ENCODE measurements at places on chromosomes 2 and 18.

DNA sequence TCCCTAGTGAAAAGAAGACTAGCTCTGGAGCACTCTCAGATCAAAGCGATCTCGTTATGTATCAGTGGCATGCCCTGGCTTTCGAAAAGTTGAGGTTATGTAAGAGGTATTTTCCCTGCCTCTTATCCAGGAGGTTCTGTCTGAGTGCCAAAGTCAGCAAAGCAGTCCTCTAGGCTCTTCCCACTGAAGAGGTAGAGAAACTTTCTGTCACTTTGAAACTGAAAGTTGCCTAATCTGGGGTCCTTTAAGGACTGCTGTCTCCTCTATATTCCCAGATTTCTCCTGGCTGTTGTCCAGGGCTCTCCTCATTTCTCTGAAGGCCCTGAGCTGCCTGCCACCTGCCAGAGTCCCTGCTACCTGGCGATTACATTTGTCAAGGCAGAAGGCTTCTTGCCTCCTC, 96.3 kb downstream of the B3GNT2 start:
- no peak for DNase-seq

- DNase-seq = no peak
These were observed 746 bp upstream of the POLR1B start for GRCh38 chr2:112541315-112542122.

- DNase-seq = peak; percentile 89
These were observed 315 bp upstream of the SLC66A3 start for GRCh38 chr2:11154923-11155380.

- DNase-seq = no peak
These were observed 703.0 kb downstream of the TMEM182 start for GRCh38 chr2:103464831-103465230.

GRCh38 chr2:31413862-31414550, 536 bp downstream of the XDH start:
- no peak for DNase-seq

DNA sequence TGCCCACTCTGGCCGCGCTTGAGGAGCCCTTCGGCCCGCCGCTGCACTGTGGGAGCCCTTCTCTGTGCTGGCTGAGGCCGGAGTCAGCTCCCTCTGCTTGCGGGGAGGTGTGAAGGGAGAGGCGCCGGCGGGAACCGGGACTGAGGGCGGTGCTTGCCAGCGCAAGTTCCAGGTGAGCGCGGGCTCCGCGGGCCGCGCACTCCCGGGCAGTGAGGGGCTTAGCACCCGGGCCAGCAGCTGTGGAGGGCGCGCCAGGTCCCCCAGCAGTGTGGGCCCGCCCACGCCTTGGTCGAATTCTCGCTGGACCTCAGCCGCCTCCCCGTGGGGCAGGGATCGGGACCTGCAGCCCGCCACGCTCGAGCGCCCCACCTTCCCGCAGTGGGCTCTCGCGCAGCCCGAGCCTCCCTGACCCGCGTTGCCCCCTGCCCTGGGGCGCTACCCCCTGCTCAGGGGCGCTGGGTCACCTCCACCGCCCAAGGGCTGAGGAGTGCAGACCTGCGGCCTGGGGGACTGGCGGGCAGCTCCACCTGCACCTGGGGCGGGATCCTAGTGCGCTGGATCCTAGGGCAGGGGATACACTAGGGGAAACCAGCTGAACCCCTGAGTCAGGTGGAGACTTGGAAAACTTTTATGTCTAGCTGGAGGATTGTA, 97.3 kb downstream of the CD8B2 start:
- no peak for DNase-seq

- DNase-seq = no peak
These were observed 19.8 kb downstream of the ACMSD start for GRCh38 chr2:134858245-134858644.

DNA sequence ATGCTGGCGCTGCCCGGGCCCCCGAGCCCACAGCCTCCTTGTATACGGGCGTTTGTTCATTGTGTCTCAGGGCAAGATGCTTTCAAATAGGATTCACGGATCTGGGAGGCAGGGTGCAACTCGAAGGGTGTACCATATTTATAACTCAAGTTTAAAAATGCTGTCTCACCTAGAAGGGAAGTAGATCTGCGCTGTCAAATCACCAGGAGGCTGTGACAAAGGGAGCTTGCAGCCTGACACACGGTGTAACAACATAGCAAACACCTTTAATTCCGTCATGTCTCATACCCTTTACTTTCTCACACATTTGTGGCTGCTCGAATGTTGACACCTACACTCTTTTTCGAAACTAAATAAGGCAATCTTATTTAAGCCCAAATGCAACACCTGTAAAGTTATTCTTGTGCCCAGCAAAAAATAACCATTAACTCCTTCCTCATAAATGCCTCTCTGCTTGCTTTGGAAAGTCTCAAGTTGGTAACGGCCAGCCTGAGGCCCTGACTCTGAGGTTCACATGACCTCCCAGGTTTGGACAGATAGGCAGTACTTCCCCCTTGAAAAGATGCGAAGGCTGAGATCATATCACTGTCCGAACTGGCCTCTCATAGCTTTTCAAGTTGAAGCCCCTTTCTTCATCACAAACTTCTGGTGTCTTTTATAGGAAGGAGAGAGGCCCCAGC, 11.6 kb downstream of the ZEB2 start:
- no peak for DNase-seq

GRCh38 chr2:30666266-30666874, 140.9 kb downstream of the CAPN13 start:
- no peak for DNase-seq

DNA sequence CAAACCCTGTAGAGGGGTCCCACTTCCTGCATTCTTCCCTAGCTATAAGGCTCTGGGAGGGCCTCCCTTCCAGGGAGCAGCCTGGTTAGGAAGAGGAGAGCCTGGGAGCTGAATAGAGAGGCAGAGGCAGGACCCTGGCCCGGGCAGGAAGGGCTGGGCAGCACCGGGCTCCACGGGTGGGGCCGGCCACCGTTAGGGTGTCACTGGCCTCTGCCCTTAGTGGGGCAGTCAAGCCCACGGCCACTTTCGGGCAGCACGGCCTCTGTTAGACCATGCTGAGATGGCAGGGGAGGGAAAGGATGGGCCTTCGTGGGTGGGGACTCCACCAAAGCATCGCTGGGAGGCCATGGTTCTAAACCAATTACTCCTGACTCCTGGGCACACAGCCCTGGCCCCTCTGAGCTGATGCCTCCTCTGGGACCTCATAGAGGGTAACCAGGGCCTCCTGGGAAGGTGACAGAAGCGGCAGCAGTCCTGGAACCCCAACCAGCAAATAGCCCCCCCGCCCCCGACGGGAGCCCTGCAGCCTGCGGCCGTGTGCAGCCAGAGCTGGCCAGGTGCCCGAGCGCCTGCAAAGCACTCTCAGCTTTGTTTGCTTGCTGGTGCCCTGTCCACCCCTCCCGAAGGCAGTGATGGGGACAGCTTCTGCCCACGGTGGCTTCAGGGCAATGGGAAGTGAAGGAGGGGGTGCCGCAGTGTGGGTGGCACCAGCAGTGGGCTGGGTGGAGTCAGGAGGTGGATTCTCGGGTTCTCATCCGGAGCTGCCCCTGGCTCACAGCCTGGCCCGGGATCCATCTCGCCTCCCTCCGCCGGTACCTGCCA, 16.3 kb upstream of the HPCAL1 start:
- DNase-seq = no peak

GRCh38 chr2:27973592-27973991, 83.1 kb downstream of the BABAM2 start:
- DNase-seq = no peak

DNA sequence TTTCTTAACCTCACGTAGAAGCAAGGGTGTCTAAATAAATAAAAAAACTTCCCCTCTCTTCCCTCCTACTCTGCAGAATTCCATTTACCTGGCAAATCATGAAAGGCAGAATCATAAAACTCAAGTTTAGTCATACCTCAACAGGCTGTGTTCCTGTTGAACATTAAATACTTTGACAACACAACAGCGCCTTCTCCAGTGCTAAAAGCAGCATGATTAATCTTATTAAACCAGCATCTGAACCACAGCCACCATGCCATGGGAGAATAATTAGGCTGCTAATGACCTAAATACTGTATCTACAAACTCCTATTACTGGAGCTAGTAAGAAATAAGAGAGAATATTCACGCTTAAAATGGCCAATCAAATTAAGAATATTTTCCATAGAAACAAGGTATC, 68.1 kb downstream of the CDH2 start:
- no peak for DNase-seq

- no peak for DNase-seq
These were observed 71.3 kb upstream of the ZNF532 start for GRCh38 chr18:58793361-58793760.

DNA sequence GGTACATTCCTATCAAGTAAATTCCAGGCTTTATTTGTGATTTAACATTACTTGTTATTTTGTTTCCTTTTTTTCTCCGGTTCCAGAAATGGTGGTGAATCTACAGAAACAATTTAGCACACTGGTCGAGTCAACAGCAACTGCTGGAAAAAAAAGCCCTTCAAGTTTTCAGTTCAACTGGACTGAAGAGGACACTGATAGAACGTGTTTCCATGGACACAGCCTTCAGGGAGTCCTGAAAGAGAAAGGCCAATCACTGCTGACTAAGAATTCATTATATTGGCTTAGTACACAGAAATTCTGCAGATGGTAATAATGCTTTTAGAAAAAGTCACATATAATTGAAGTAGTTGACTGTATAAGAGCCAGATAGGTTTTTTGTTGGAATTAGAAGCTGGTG, 32.0 kb upstream of the GRHL1 start:
- no peak for DNase-seq
